ENCODE measurements at places on chromosomes 7 and 10. TPM values are rescaled to one million over a fixed set of nuclear protein-coding genes. Genes with fewer than 3 reads are reported as not detected.

OR2A5 gene
- total RNA-seq = not detected

GRCh38 chr7:143359771-143360353, 2.7 kb downstream of the FAM131B start:
- DNase-seq = no peak

- DNase-seq = no peak
These were observed 572.8 kb downstream of the REEP3 start for GRCh38 chr10:64093946-64094535.

DNA sequence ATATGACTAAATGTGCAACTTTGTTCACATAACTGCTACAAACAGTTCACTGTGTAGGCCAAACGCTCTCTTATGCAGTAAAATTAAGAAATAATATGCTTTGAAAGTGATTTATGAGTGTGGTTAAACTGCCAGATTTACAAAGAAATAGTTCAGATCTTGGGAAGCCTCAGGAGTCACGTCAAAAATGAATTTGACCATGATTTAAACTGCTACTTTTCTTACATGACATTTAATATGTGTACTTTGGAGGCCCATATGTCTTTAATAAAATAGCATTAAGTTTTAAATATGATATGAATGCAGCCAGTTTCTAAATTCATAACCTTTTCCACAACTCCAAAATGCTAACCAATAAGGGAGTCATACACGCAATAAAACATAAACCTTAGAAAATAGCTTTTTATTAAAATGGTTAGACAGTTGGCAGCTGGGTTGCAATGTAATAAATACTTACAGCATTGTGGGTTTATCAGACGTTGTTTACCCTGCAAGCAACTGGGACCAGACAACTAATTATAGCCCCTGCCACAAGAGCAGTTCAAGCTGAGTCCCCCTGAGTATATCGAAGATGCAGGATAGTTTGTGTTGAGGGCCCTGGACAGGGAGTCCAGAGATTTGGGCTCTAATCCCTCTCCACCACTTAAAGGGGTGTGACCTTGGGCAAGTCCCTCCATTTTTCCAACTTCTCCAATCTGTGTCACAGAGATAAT, 640.4 kb downstream of the LRMDA start:
- DNase-seq = no peak

GRCh38 chr7:151550656-151551286, 31.1 kb upstream of the RHEB start:
- DNase-seq = peak; percentile 77

- DNase-seq = no peak
These were observed 133.2 kb downstream of the CUX1 start for GRCh38 chr7:101950450-101951119.

SFRP5 gene
- not detected for total RNA-seq

- DNase-seq = no peak
These were observed 4.8 kb downstream of the PTF1A start for GRCh38 chr10:23196915-23197314.

- no peak for DNase-seq
These were observed 165.6 kb upstream of the FAM3C start for GRCh38 chr7:121561717-121562116.

DNA sequence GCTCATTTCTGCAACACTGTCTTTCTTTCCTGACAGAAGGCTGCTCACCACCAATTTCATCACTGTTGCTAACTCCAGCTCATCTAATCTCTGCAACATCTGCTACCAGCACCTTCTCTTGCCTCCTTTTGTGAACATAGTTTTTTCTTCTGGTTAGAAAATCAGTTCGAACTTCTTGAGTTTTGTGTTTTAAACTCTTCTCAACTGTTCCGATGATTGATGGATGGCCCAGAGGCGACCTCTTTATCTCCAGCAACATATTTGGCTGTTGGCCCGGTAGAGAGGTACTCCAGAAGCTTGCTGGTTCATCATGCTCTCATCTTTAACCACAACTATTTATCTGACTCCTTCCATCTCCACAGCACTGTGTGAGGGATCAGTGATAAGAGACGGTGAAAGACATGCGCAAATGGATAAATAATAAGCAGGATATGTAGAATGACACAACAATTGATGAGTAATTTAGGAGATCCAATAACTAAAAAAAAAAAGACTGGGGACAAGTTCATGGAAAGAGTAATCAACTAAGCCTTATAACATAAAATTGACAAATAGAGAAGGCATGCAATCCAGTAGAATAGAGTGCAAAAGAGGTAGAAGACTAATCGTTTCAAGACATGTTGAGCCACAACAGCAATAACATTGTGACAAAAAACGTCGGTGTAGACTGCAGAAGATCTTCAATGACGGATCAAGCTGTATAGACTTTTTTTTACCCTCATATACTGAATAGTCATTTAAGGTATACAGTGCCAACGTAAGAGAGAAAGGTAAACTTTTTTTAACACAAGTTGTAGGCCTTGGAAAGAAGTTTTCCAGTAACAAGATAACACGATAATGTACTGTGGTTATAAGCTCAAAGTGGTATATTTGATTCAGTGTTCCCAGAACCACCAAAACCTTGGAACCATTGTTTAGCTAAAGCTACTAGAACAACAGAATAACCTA, 152.2 kb downstream of the CRPPA start:
- DNase-seq = peak; percentile 60

DNA sequence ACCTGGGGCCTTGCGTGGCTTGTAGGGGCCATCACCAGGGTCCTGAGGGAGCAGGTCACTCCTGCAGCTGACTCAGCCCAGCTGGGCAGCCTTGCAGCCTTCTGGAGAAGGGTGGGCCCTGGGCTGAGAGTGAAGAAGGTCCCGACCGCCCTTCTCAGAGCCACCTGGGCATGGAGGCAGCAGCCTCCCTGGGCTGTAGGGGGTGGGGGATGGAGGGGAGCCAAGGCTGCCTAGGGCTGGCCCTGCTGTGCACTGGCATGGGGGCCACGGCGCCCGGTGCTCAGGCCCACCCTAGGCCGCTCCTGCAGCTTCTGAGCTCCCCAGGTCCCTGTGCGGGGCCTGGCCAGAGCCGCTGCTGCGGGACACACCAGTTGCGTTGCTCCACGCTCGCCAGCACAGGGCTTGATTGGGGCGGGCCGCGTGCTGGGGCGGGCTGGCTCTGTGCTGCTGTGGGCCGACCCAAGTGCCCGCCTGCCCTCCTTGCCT, 63.6 kb upstream of the NKX6-2 start:
- no peak for DNase-seq

CUL2 gene
- total RNA-seq = 42.9 TPM

- DNase-seq = peak; percentile 65
These were observed 97.7 kb upstream of the PCBD1 start for GRCh38 chr10:70985824-70986622.

- no peak for DNase-seq
These were observed 140.3 kb downstream of the FOXP2 start for GRCh38 chr7:114554781-114555537.

MUC12 gene
- total RNA-seq = under 0.01 TPM

DNA sequence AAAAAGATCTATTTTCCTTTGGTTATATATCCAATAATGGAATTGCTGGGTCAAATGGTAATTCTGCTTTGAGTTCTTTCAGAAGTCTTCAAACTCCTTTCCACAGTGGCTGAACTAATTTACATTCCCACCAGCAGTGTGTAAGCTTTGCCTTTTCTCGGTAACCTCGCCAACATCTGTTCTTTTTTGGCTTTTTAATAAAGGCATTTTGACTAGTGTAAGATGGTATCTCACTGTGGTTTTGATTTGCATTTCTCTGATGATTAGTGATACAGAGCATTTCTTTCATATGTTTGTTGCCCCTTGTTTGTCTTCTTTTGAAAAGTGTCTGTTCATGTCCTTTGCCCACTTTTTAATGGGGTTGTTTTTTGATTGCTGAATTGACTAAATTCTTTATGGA, 285.0 kb downstream of the MALRD1 start:
- no peak for DNase-seq

PIP gene
- not detected for total RNA-seq

DNA sequence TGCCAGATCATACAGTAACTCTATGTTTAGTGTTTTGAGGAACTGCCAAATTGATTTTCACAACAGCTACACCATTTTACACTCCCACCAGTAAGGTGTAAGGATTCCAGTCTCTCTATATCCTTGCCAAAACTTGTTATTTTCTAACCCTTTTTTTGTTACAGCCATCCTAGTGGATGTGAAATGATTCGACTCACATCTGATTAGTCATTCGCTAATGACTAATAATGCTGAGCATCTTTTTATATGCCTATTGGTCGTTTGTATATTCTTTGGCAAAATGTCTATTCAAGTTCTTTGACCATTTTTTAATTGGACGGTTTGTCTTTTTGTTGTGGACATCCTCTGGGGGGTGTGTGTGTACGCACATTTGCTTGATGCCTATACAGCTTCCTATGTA, 142.8 kb downstream of the DGKB start:
- DNase-seq = peak; percentile 21

- DNase-seq = no peak
These were observed 721.2 kb downstream of the XPNPEP1 start for GRCh38 chr10:109202111-109202510.

DNA sequence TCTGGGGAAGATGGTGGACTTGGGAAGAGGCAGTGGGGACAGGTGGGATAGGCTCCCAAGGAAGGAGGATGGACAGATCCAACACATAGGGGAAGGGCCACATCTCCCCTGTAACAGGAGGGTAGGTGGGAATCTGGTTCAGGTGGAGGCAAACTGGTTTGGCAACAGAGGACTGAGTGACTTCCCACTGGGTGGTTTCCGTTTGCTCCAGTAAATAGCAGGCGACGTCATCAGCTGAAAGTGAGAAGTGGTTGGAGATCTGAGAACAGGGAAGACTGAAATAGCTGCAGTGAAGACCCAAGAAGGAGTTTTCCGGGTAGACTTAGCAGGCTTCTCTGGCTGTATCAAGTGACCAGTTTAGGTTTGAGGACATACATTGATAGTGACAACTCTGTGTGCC, 504.4 kb downstream of the GALNT17 start:
- DNase-seq = no peak

DNA sequence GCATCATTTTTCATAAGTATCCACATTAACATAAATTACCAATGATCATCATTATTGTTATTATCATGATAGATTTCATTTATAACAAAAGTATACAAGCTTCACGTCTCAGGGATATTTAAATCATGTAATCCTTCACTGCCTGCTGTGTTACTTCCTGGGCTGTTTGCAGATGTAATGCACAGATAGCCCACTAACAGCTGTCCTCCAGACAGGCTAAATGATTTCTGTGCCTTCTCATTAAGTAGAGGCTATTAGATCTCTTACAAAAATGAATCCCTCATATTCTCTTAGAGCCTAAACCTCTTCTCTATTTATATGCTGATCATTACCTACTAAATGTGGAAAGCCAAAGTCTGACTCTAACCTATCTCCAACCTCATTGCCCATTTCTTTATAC, 9.3 kb downstream of the PCLO start:
- no peak for DNase-seq

DNA sequence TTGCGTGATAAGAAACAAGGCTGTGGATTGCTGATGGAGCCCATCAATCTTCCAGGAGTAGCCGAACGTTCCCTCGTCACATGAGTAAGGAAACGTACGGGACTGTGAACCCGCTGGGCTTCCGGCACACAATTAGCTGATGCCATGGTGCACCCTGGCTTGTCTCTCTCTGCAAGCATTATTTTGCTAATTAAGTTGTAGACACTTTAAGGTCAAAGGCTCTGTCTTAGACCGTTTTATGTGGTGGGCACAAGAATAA, 50.9 kb downstream of the ADARB2 start:
- no peak for DNase-seq

GRCh38 chr10:112842832-112843360, 107.2 kb upstream of the TCF7L2 start:
- DNase-seq = no peak

GRCh38 chr10:106027240-106027639, 1137.3 kb downstream of the SORCS1 start:
- no peak for DNase-seq

- no peak for DNase-seq
These were observed 256.5 kb downstream of the PHTF2 start for GRCh38 chr7:78055001-78055573.

- no peak for DNase-seq
These were observed 109.8 kb upstream of the FAM133B start for GRCh38 chr7:92699966-92700514.

GRCh38 chr10:97925308-97925938, 75.8 kb downstream of the GOLGA7B start:
- no peak for DNase-seq

AOAH gene
- not detected for total RNA-seq

DNA sequence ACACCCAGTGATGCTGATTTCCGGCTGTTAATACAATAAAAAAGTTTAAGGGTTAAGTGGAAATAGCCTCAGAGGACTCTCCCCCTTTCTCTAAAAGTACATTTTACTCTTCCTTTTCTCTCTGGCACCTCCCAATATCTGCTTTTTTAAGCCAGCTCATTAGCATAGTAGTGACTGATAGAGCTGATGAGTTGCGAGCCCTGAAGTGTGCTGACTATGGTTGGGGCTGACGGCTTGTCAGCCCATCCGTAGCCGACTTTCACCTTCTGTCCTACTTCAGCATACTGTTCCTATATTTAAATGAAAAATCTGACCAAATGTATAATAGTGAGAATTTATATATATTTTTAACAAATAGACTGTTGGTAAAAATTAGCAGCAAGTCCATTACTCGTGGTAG, 80.0 kb downstream of the SHH start:
- no peak for DNase-seq

GRCh38 chr10:76149182-76149581, 717.8 kb downstream of the LRMDA start:
- peak; percentile 5 for DNase-seq

ZNF365 gene
- 5.9 TPM for total RNA-seq

DNA sequence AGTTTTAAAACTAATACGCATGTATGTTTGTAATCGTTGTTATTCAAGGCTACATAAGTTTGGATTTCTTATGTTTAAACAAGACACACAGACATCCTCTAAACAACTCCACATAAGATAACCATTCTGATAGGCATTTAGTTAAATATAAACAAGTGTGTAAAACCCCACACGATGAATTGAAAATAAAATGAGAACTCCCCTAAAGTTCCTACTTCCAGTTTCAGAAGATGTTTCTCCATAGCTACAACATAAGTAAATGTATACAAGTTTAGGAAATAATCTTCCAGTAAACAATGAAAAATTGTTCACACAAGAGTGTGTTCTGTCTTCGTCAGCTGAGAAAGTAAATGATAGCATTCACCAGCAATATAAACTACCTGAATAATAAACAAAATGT, 246.8 kb downstream of the RNLS start:
- DNase-seq = no peak

ATOH7 gene
- not detected for total RNA-seq

- DNase-seq = no peak
These were observed 120.9 kb upstream of the ZNF804B start for GRCh38 chr7:88638583-88638982.

LIPK gene
- not detected for total RNA-seq

All from mammary epithelial cell (primary cell).